GM23338 (cell line): ENCODE measurements at places on chromosomes 11 and 22. TPM values are rescaled to one million over a fixed set of nuclear protein-coding genes. Genes with fewer than 3 reads are reported as not detected.

The CSNK2A3 gene
- total RNA-seq = 4.1 and 4.8 TPM in 2 replicates

The MAJIN gene
- total RNA-seq = not detected in 2 replicates

The HEPHL1 gene
- 0.04 and 0.07 TPM in 2 replicates for total RNA-seq

- DNase-seq = no peak
These were observed 18.2 kb upstream of the CCDC134 start for GRCh38 chr22:41782316-41782715.

DNA sequence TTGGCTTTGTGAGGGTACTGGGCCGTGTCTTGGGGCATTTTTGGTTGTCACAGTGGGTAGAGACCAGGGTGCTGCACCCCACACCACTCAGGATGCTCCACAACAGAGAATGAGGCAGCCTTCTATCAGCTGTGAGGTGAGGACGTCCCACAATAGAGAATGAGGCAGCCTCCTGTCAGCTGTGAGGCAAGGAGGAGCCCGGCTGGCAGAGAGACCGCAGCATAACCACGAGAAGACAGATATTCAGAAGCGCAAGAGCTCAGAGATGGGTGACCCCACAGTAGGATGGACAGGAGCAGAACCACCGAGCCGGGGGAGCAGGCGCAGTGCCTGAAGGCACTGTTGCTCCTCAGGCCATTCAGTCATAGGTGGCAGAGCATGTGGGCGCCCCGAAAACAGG, 47.6 kb downstream of the AP2A2 start:
- DNase-seq = no peak

DNA sequence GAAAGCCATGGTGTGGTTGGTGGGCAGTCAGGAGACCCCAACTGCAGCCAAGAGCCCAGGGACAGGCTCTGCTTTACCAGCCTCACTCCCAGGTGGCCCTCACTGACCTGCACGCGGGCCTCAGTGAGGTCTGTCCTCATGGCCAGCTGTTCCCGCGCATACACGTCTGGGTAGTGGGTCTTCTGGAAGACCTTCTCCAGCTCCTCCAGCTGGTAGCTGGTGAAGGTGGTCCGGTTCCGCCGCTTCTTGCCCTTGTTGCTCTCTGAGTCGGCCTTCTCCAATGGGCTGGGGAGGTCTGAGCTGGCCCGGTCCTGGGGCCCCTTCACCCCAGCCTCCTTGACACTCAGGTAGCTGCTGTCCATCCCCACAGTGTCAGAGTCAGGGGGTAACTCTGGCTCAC, 34.7 kb downstream of the ALX4 start:
- DNase-seq = no peak
